ENCODE measurements at places on chromosomes 13 and 19. TPM values are rescaled to one million over a fixed set of nuclear protein-coding genes. Genes with fewer than 3 reads are reported as not detected.
A peak's percentile ranks its signal among the peaks of the same experiment; 100 is the strongest.

DNA sequence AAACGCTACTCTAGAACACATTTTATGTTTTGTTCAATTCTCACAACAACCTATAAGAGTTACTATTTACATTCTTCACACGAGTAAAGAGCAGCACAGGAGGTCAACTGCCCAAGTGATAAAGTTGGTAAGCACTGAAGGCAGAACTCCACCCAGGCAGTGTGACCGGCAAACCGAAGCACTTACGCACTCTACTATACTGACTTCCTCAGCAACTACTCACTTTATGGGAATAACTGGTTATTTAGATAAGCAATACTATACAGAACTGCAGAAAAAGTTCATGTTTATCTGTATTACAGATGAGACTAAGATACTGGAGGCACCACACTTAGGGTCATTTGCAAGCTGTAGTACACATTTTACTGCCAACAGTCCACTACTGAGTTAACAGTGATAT is 28.8 kb downstream of the FOXO1 start:
- no peak for DNase-seq

AP3D1 gene
- total RNA-seq = 76.2 TPM

GRCh38 chr19:5188548-5189317 is 151.9 kb downstream of the PTPRS start:
- DNase-seq = no peak

GRCh38 chr19:46975925-46976782 is 43.5 kb upstream of the NPAS1 start:
- peak; percentile 41 for DNase-seq

DNA sequence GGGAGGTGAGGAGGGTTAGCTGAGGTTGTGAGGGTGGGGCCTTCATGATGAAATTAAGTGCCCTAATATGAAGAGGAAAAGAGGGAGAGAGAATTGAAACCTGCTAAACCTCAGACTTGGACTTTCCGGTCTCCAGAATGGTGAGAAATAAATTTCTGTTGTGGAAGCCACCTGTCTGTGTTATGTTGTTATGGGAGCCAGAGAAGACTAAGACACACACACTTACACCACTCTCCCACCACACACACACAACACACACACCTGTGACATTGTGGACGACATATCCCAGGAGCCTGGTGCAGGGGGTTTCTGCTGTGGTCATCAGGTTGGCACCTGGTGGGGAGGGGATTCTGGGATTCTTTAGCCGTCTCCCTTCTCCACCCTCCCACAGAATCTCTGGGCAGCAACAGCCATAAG is 14.0 kb downstream of the KLK4 start:
- DNase-seq = no peak

All from omental fat pad (tissue), 4 donors.